ENCODE measurements at places on chromosomes 2 and 18.

DNA sequence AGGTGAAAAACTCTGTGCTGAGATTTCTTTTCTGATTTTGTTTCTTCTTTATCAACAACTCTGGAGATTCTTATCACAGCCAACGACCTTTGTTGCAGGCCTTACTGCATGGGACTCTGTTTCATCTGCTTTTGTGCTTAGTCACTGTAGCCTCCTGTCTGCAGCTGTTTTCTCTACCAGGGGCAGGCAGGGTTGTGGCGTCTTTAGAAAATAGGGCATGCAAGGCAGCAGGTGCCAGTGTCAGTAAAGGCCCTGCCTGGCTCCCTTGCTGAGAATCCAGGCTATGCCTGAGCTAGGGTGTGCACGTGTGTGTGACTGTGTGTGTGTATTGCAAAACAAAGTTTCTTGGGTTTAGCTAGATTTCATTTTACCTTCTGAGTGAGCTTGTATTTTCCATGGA, 14.6 kb upstream of the SLC9A2 start:
- DNase-seq: no peak

GRCh38 chr2:102803041-102803896, 41.4 kb downstream of the TMEM182 start:
- DNase-seq: no peak

GRCh38 chr2:150705767-150706166, 218.3 kb upstream of the RND3 start:
- DNase-seq: no peak

GRCh38 chr2:197152451-197153228, 157.9 kb downstream of the ANKRD44 start:
- DNase-seq: no peak

GRCh38 chr18:23267447-23267776, 132.1 kb downstream of the CABLES1 start:
- DNase-seq: no peak

- DNase-seq: no peak
Measured at GRCh38 chr2:67689651-67690050, 292.5 kb downstream of the ETAA1 start.

DNA sequence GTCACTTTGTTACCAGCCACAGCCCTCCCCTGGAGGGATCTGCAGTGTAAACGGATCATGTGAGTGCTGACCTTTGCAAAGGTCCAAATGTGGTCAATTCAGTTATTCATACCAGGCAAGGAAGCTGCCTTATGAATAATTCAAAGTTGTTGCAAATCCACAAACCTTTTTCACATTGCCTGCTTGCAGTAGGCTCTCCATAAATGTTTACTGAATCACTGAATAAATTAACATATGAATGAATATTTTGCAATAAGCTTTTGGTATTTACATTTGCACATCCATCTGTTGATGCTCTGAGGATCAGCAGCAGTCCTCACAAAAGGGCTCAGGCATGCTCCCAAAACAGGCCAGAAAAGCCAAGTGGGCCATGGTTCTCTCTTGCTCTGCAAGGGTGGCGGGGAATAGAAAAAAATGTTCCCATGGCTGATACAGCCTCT, 156.8 kb downstream of the VAPA start:
- peak; percentile 59 for DNase-seq

GRCh38 chr18:63155169-63155852, 164.3 kb downstream of the BCL2 start:
- no peak for DNase-seq

DNA sequence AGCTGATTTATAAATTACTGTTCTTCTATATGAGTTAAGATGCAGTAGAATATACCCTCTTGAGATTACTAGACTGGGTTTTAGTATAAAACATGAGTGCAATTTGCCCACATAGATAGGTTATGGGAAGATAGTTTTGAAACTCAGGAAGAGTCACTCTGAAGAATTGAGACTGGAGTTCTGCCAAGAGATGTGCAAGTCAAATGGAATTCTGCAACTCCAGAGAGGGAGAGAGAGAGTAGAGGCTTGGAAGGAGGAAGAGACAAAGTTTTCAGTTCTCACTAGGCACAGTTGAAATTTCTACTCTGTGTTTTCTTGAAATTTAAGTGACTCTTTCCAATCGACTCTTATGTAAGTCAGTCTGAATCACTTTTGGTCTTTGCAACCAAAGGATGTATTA, 878.8 kb downstream of the TSN start:
- peak; percentile 95 for DNase-seq

DNA sequence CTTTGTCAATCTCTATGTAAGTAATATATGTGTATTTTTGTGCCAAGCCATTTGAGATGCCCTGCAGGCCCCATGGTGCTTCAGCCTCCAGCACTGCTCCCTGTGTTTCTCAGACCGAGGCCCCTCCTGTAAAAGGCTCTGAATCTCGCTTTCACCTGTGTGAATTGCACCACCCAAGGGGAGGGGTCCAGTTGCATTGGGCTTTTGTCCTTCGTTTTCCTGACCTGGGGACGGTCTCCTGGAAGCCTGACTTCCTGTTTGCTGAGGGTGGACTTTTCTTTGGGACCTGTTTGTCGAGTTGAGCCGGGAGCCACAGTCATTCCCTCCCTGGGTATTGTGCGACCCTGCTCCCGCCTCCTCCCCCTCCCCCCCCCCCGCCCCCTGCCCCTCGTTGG, 48.9 kb downstream of the AGAP1 start:
- no peak for DNase-seq

- no peak for DNase-seq
Measured at GRCh38 chr2:143262389-143262788, 133.2 kb downstream of the ARHGAP15 start.

GRCh38 chr2:104502901-104503300, 351.0 kb upstream of the POU3F3 start:
- no peak for DNase-seq

DNA sequence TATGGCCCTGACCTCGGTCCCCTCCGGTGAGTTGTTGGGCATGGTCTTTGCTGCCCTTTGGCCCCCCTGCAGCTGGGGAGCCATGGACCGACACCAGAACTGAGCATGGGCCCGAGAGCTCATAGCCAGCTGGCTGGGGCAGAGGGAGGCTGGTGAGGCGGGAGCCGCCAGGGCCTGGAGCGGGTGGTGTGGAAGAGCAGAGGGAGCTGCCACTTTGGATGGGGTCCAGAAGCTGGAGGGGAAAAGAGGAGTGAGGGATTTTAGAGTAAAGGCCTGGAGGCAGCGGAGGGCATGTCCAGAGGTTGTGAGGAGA, 16.5 kb upstream of the CNNM3 start:
- DNase-seq: no peak

DNA sequence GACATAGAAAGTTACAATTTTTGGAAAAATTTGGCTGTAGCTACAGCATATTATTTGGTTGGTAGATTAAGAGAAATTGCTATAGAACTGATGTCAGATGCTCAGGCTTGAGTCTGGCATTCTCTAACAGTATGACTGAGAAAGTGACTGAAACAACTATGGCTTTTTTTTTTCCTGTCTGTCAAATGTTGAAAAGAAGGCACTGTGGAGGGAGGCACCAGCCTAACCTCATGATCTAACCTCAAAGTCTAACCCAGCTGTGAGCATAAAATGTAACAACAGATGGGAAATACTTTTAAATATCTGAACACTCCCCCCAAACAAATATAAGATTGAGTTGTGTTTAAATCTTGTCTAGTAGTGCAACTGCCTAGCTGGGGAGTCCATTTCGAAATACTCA, 629.1 kb downstream of the LRP1B start:
- DNase-seq: no peak

DNA sequence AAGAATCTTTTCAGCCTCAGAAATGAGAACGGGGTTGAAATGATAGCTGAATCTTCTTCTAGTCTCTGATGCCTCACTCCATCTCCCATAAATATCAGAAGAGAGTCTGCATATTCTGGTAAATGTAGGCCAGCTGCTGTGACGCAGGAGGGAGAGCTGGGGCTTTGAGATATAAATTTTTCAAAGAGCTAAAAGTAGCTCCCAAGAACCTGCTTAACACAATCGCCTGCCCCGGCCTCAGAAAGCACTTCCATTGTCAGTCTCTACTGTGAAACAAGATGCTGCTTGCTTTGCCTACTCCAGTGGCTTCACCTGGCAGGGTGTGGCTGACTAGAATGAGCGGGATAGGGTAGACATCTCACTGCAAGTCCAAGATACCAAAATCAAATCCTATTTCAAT, 105.0 kb upstream of the CCDC150 start:
- DNase-seq: no peak

DNA sequence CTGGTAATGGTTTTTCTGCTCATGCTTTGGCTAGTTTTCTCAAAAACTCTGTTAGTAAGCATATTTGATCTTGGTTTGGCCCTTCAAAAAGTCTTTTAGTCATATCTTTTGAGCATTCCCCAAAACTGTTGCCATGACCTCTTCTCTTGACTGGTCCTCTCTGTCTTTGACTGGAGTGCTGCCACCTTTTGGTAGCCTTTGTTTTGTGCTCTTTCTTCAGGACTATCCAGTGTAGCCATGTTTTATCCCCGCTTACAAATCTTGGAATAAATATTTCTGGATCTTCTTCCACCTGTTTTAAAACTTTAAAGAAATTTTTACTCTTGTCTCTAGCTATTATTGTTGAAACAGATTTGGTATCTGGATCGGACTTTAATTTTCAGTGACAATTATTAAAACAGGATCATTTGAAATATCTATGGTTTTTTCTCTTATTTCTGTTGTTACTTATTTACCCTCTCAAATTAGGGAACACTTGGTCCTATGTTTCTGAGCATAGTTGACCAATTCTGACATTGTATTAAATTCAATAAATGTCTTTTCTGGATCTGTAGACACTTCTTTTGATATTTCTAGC, 965 bp upstream of the ELOA2 start:
- peak; percentile 59 for DNase-seq

- DNase-seq: no peak
Measured at GRCh38 chr2:18317017-18317416, 243.4 kb downstream of the RDH14 start.

- DNase-seq: no peak
Measured at GRCh38 chr2:43307046-43307445, 80.6 kb upstream of the ZFP36L2 start.

- DNase-seq: no peak
Measured at GRCh38 chr2:224363281-224363680, 38.6 kb downstream of the FAM124B start.

- DNase-seq: no peak
Measured at GRCh38 chr18:30988440-30988839, 54.1 kb downstream of the DSC3 start.

- DNase-seq: peak; percentile 6
Measured at GRCh38 chr2:181317511-181317910, 139.7 kb upstream of the ITGA4 start.

- no peak for DNase-seq
Measured at GRCh38 chr2:128594651-128594910, 275.9 kb upstream of the HS6ST1 start.

DNA sequence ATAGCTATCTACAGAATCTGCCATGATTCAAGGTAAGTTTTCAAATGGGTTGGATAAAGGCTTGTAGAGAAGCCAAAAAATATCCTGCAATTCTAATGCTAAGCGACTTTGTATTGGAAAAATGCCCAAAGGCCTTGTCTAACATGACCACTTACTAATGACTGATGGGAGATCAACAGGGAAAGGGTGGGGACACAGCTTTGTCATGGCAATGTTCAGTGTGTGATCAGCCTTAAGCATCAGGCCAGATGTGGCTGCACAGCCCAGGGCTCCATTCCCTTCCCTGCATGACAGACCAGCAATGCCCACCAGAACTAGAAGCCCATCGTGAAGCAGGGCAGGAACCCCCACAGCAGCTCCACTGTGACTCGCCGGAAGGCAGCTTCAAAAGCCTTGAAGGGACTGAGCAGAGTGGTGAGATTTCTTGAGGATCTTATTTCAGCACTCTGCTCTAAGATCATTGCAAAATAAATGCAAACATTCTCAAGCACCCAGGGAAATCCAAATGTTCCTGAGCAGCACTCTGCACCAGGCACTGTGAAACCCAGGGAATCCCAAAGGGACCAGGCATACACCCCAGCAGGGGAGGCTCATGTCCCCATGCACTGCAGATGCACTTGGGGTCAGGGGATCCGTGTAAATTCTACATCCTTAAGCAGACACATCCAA, 517.9 kb upstream of the SMIM21 start:
- DNase-seq: no peak

DNA sequence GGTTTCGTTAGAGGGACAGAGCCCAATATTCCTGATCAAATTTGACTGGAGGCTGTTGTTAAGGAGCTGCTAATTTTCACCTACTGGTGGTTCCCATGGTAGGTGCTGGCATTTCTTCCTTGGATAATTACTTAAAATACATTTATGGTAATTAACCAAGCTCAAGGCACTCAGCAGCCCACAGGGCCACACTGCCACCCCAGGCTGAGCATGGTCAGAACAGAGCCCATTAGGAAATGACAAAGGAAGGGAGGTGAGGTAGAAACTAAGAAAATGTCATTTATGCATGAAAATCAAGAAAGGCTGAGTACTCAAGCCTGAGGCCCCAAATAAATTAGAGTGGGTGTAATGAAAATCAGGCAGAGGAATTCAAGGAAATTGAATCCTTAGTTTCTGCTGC, 510.2 kb upstream of the GYPC start:
- no peak for DNase-seq

GRCh38 chr2:224433442-224433841, 31.5 kb upstream of the FAM124B start:
- DNase-seq: no peak

GRCh38 chr2:71688530-71688929, 235.2 kb downstream of the DYSF start:
- no peak for DNase-seq

- DNase-seq: no peak
Measured at GRCh38 chr2:65436824-65437221, 4.4 kb upstream of the SPRED2 start.

DNA sequence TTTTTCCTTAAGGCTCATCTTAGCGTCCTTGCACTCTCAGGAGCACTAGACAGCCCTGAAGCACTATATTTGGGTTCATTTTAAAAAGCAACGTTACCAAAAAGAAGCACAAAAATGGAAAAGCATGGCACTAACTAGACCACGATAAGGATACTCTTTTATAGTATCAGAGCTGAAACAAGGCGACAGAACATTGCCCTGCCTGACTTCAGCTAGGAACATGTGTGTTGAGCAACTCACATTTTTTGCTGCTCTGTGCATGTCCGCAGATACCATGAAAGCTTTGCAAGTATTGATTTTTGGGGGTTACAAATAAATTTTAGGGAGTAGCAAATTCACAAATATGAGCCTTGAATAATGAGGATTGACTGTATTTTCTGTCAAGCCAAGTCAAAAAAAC, 332.0 kb downstream of the PTPRM start:
- DNase-seq: no peak

GRCh38 chr18:54939361-54939917, 19.8 kb downstream of the CCDC68 start:
- DNase-seq: no peak

- no peak for DNase-seq
Measured at GRCh38 chr2:133452583-133452982, 115.7 kb downstream of the NCKAP5 start.

- no peak for DNase-seq
Measured at GRCh38 chr2:103183061-103183460, 421.2 kb downstream of the TMEM182 start.

All from fibroblast of mammary gland (primary cell).